A172 (cell line): ENCODE measurements at places on chromosomes 4 and X.

GRCh38 chr4:58064653-58065052 is 954.5 kb upstream of the IGFBP7 start:
- DNase-seq = no peak

DNA sequence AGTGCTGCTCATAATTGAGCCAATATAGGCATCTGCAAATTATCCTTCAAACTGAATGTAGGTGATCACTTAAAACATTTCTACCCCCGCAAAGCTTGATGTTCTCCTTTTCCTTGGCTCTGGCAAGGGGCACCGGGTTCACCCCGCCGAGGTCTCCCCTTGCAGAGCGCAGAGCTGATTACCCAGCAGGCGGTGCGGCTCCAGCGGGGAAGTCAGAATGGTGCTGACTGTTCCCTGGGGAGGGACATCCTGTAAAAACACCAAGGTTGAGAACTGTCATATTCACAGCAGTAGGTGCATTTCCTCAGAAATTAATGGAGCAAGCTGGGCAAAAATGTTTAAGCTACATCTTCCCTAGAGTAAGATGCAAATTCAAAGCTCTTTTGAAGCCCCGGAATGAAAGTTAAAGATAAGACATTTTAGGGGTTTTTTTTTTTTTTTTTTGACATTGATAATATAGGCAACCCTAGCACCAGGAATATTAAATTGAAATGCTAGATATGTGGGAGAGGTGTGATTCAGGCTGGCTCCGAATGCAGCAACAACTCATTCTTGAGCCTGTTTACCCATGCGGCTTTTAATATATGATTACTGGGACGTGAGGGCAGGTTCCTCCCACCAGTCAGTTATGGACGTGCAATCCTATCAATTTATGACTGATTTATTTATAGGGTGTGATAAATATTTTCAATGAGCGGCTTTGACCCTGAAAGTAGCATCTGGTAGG is 767.3 kb upstream of the TENM3 start:
- DNase-seq = no peak

DNA sequence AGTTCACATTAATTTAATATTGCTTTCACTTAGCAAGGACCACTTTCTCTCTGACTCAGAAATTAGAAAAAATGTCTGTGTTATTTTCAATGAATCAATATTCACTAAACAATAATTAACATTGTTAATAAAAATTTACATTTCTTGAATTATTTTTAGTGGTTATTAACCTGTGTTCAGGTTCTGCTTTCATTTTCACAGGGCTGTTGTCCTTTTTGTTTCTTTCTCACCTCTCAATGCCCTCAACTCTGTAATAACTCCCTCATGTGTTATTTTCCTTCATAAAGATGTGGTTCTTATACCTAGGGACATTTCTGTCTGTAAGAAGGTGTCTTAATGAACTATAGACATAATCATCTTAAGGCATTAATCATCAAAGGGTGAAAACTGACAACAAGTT is 43.1 kb upstream of the PRR27 start:
- no peak for DNase-seq

- DNase-seq = peak; percentile 64
Observed at GRCh38 chr4:142550965-142551364, 295.1 kb downstream of the INPP4B start.

DNA sequence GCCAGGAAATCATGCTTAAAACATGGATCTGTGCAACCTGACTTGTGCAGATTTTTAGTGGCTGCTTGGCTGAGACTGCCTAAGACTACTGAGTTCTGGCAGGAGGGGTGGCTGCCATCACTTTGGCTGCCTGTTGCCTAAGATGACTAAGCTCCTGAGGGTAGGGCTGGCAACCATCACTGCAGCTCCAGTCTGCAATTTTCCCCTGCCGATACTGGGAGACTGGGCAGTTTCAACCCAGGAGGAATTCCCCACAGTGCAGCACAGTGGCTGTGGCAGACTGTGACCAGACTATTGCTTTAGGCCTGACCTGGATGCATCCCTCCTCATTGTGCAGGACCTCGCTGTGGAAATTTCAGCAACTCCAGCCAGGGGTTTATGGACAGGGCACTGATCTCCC is 544.9 kb downstream of the ANKRD50 start:
- DNase-seq = peak; percentile 46
